ENCODE measurements at places on chromosomes 2 and 18. TPM values are rescaled to one million over a fixed set of nuclear protein-coding genes. Genes with fewer than 3 reads are reported as not detected.
A peak's percentile ranks its signal among the peaks of the same experiment; 100 is the strongest.

The TYMS gene
- total RNA-seq = 1.2 TPM

The DNAH6 gene
- 0.36 TPM for total RNA-seq

The SERPINB4 gene
- total RNA-seq = not detected

The COPS9 gene
- 327 TPM for total RNA-seq

The CNDP1 gene
- total RNA-seq = not detected

The ANKRD30BL gene
- not detected for total RNA-seq

DNA sequence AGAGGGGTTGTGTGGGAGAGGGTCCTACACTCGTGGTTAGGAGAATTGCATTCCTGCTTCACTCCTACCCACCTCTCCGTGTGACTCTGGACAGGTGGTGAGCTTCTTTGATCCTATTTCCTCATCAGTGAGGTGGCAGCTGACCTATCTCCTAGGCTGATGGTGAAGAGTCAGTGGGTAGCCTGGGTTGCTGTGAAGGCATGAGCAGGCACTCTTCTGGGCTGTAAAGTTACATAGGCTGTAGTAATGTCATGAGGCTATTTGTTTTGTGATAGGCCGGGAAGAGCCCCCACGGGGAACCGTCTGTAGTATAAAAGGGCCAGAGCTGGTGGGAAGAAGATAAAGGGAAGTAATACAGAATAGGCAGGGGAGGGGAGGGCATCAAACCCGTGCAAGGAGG lies 83.8 kb downstream of the TMEM247 start:
- peaks cover 40% of the 10 kb centered on the region for H3K4me1 ChIP-seq
- no peak overlapping the region for H3K27ac ChIP-seq
- H3K36me3 ChIP-seq = no peaks in the 10 kb centered on the region
- no peak overlapping the region for H3K4me3 ChIP-seq
- no peak for DNase-seq

- DNase-seq = peak; percentile 48
- H3K4me3 ChIP-seq = no peak overlapping the region
- peaks cover 5% of the 10 kb centered on the region for H3K4me1 ChIP-seq
- H3K36me3 ChIP-seq = no peaks in the 10 kb centered on the region
- H3K27ac ChIP-seq = no peak overlapping the region
These were observed 50.0 kb upstream of the FAHD2A start for GRCh38 chr2:95352310-95353054.

- peak overlapping the region; percentile 23 for H3K27ac ChIP-seq
- no peak for DNase-seq
- no peak overlapping the region for H3K4me3 ChIP-seq
- peaks cover 13% of the 10 kb centered on the region for H3K4me1 ChIP-seq
- no peaks in the 10 kb centered on the region for H3K27me3 ChIP-seq
These were observed 22.5 kb upstream of the RAB31 start for GRCh38 chr18:9685615-9685890.

GRCh38 chr2:180778291-180778690 lies 202.1 kb upstream of the UBE2E3 start:
- H3K27me3 ChIP-seq = no peaks in the 10 kb centered on the region
- H3K4me1 ChIP-seq = no peaks in the 10 kb centered on the region
- DNase-seq = no peak
- H3K4me3 ChIP-seq = no peak overlapping the region
- H3K36me3 ChIP-seq = no peaks in the 10 kb centered on the region

DNA sequence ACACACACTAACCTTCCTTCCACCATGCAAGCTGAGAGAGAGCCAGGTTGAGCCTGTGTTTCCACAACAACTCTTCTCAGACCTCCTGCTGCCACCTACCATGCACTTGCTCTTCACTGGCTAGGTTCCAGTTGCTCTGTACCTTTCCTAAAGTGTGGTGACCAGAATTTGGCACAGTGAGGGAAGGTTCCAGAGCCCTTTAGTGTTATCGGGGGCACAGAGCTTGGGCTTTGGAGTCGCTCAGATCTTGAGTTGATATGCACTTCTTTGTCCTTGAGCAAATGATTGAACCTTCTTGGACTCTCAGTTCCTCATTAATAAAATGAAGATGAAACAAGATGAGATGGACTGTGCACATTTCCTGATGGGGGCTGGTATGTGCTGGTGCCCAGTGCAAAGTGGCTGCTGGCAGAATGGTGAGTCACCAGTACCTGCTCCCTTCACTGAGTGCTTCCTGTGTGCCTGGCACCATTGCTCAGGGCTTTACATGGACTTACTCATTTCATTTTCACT lies 47.1 kb downstream of the NEDD4L start:
- H3K27me3 ChIP-seq = no peaks in the 10 kb centered on the region
- H3K36me3 ChIP-seq = no peaks in the 10 kb centered on the region
- DNase-seq = no peak
- H3K4me1 ChIP-seq = no peaks in the 10 kb centered on the region
- no peak overlapping the region for H3K4me3 ChIP-seq

- no peaks in the 10 kb centered on the region for H3K36me3 ChIP-seq
- H3K27me3 ChIP-seq = no peaks in the 10 kb centered on the region
- peak overlapping the region; percentile 71 for H3K27ac ChIP-seq
- DNase-seq = no peak
- H3K4me3 ChIP-seq = no peak overlapping the region
- H3K4me1 ChIP-seq = peaks cover 43% of the 10 kb centered on the region
These were observed 3.5 kb upstream of the KCNE4 start for GRCh38 chr2:223048519-223048918.

GRCh38 chr2:149221898-149222297 lies 108.5 kb upstream of the LYPD6 start:
- no peak for DNase-seq
- H3K27ac ChIP-seq = no peak overlapping the region
- no peaks in the 10 kb centered on the region for H3K27me3 ChIP-seq
- no peak overlapping the region for H3K4me3 ChIP-seq
- H3K4me1 ChIP-seq = no peaks in the 10 kb centered on the region
- H3K36me3 ChIP-seq = no peaks in the 10 kb centered on the region

GRCh38 chr2:127630864-127631540 lies 15.0 kb upstream of the GPR17 start:
- H3K27ac ChIP-seq = peak overlapping the region; percentile 89
- H3K4me3 ChIP-seq = no peak overlapping the region
- DNase-seq = peak; percentile 77
- peaks cover 73% of the 10 kb centered on the region for H3K4me1 ChIP-seq

- no peak overlapping the region for H3K27ac ChIP-seq
- no peaks in the 10 kb centered on the region for H3K27me3 ChIP-seq
- no peak for DNase-seq
- no peaks in the 10 kb centered on the region for H3K4me1 ChIP-seq
- no peaks in the 10 kb centered on the region for H3K36me3 ChIP-seq
These were observed 40.2 kb upstream of the COPS8 start for GRCh38 chr2:237045449-237045848.

GRCh38 chr2:11419781-11420180 lies 46.2 kb downstream of the E2F6 start:
- H3K4me1 ChIP-seq = no peaks in the 10 kb centered on the region
- H3K36me3 ChIP-seq = no peaks in the 10 kb centered on the region
- no peak overlapping the region for H3K4me3 ChIP-seq

DNA sequence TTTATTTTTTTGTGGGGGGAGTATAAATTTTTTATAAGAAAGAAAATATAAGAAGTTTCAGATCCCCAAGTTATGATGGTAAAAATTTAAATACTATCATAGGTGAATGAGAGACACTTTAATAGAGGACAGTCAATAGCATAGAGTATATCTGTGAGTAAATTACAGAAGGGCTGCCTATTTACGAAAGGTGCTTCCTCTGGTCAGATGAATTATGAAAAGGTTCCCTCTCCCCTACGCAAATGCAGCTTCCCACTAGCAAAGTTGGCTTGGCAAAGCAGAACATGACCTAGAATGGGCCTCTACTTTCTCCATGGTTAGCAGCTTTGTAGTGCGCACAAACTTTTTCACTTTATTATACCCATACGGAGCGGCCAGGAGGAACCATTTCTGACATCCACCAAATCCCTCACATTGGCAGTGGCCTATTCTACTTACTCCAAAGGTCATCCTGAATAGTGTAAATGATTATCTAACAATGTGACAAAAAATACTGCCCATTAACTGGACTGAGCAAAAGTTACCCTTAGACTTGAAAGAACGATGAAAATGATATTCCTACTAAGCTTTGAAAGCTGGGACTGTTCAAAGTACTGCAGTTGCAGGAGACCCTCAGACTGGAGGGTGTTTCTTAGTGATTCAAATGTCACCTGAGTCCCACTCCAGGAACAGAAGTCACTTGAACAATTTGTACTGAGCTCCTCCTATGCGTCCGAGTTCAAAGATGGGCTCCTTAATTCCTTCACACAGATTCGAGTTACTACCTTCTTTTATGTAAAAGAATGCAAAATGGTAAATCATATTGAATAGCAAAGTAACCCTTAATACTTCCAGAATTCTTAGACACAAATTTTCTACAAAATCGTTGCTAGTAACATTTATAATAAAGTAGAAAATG lies 148.5 kb downstream of the NOL4 start:
- no peak overlapping the region for H3K4me3 ChIP-seq
- no peak overlapping the region for H3K27ac ChIP-seq
- no peaks in the 10 kb centered on the region for H3K27me3 ChIP-seq
- DNase-seq = no peak
- no peaks in the 10 kb centered on the region for H3K4me1 ChIP-seq

GRCh38 chr2:227499627-227500300 lies 27.8 kb downstream of the AGFG1 start:
- no peak for DNase-seq
- no peaks in the 10 kb centered on the region for H3K27me3 ChIP-seq

DNA sequence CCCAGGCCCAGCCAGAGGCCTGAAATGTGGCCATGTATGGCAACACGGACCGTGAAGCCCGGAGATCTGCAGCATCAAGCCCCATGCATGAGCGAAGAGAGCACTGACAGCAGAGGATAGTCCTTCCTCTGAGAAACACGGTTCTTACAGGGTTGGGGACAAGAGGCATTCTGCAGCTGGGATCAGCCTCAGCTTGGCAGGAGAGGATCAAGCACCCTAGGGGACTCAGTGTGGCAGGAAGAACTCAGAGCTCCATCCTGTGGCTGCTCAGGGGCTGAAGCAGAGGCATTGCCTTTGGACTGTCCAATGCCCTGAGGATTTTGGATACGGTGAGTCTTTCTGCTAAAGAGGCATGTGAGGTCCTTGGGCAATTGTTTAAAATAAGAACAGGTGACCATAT lies 368.7 kb downstream of the ZNF516 start:
- no peak overlapping the region for H3K27ac ChIP-seq
- DNase-seq = no peak
- H3K4me1 ChIP-seq = no peaks in the 10 kb centered on the region
- no peaks in the 10 kb centered on the region for H3K27me3 ChIP-seq

GRCh38 chr2:191023235-191023679 lies 9.3 kb upstream of the STAT1 start:
- H3K4me3 ChIP-seq = no peak overlapping the region
- no peaks in the 10 kb centered on the region for H3K36me3 ChIP-seq
- H3K27me3 ChIP-seq = no peaks in the 10 kb centered on the region
- no peak for DNase-seq
- peaks cover 17% of the 10 kb centered on the region for H3K4me1 ChIP-seq
- H3K27ac ChIP-seq = no peak overlapping the region

GRCh38 chr18:22213333-22213973 lies 44.1 kb downstream of the GATA6 start:
- H3K27me3 ChIP-seq = no peaks in the 10 kb centered on the region
- peaks cover 4% of the 10 kb centered on the region for H3K4me1 ChIP-seq
- H3K36me3 ChIP-seq = no peaks in the 10 kb centered on the region
- no peak for DNase-seq

- no peaks in the 10 kb centered on the region for H3K4me1 ChIP-seq
- H3K4me3 ChIP-seq = no peak overlapping the region
- DNase-seq = no peak
- no peak overlapping the region for H3K27ac ChIP-seq
- no peaks in the 10 kb centered on the region for H3K36me3 ChIP-seq
These were observed 71.1 kb upstream of the CTLA4 start for GRCh38 chr2:203796248-203797010.

DNA sequence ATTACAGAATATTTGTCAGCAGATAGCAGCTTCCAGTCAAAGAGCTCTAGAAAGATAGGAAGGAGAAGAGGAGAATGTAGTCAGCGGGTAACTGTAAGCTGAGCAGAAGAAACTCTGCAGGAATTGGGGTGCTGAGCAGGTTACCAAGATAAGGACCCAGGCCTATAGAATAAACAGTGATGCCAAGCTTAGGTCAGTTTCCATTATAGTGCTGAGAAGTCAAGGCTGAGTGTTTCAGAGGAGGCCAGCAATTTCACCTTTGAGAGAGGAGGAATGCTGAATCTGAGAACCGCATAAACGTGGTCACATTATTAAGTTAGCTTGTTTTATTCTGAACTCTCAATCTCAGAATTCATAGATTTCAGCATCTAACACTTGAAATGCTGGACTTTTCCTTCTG lies 13.9 kb downstream of the NAB1 start:
- peak overlapping the region; percentile 11 for H3K27ac ChIP-seq
- H3K36me3 ChIP-seq = no peaks in the 10 kb centered on the region
- DNase-seq = no peak

DNA sequence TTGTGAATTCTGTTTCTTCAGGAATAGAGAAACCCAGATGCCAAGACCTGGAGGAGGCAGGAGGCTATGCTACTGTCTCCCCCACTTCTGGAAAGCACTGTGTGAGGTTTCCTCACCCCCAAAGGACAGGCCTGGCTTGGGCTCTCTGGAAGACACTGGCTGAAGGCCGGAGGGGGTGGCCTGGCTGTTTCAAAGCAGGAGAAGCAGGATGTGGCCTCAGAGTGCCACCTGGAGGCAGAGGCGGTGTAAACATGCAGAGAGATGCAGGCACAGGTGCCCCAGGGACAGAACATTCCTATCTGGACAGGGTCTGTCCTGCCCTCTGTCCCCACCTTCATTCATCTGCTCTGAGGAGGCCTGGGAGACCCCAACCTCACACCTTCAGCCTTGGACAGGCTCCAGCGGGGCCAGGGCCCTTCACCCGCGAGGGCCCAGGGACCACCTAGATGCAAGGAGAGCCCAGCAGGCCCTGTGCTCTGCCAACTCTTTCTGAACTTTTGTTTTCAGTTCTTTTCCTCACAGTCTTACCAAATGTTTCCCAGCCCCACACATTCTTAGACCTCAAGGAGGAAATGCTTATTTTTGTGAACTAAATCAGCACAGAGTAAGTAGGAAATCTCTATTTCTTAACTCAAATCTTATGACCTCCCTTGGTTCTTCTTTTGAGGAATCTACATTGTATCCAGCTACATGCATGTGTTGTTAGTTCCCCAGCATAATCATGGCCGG lies 79.2 kb downstream of the LONRF2 start:
- DNase-seq = peak; percentile 84
- H3K27ac ChIP-seq = no peak overlapping the region
- H3K4me1 ChIP-seq = no peaks in the 10 kb centered on the region
- H3K27me3 ChIP-seq = no peaks in the 10 kb centered on the region
